ENCODE measurements at places on chromosomes 16 and 17. TPM values are rescaled to one million over a fixed set of nuclear protein-coding genes. Genes with fewer than 3 reads are reported as not detected.

The FADS6 gene
- total RNA-seq, result not detected

The KRT222 gene
- not detected for total RNA-seq

The AXIN2 gene
- total RNA-seq, result 14.2 TPM

The HSPB9 gene
- not detected for total RNA-seq

The MYL11 gene
- not detected for total RNA-seq

The RHBDL3 gene
- total RNA-seq, result not detected

The PRAC1 gene
- total RNA-seq, result not detected

The IL21R gene
- 3.9 TPM for total RNA-seq

The FOXJ1 gene
- not detected for total RNA-seq

Measured in pericardium fibroblast (primary cell).